ENCODE measurements at places on chromosomes 2 and 18.

- no peak for DNase-seq
These were observed 8.1 kb downstream of the TEX44 start for GRCh38 chr2:231600619-231601355.

DNA sequence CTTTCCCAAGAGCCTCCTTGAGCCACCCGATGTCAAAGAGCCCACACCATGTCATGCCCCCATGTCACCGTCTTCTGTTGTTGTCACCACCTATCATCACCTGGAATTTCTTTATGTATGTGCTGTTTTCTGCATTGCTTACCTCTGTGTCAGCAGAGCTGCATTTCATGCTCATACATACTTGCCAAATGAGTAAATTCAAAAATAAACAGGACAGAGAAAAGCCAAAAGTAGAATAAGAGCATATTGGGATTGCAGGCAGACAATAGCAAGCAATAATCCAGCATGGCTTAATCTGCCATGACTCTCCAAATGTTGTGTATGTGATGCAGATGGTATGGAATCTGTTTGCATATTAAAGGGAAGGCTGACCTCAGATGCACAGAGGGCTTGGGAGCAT is 15.3 kb upstream of the RGPD4 start:
- DNase-seq, result no peak

GRCh38 chr2:47725808-47726207 is 57.1 kb upstream of the MSH6 start:
- DNase-seq, result no peak

DNA sequence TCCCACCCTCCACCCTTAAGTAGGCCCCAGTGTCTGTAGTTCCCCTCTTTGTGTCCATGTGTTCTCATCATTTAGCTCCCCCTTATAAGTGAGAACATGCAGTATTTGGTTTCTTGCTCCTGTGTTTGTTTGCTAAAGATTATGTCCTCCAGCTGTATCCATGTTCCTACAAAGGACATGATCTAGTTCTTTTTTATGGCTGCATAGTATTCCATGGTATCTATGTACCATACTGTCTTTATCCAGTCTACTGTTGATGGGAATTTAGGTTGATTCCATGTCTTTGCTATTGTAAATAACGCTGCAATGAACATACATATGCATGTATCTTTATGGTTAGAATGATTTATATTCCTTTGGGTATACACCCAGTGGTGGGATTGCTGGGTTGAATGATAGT is 150.1 kb upstream of the PGAP1 start:
- DNase-seq, result no peak

GRCh38 chr2:230447455-230448451 is 31.8 kb downstream of the SP100 start:
- no peak for DNase-seq

- peak; percentile 81 for DNase-seq
These were observed 106.9 kb downstream of the HDAC4 start for GRCh38 chr2:239293775-239294430.

- no peak for DNase-seq
These were observed 133.3 kb downstream of the PTRHD1 start for GRCh38 chr2:24659862-24660261.

- DNase-seq, result no peak
These were observed 963 bp downstream of the INPP1 start for GRCh38 chr2:190344276-190344827.

DNA sequence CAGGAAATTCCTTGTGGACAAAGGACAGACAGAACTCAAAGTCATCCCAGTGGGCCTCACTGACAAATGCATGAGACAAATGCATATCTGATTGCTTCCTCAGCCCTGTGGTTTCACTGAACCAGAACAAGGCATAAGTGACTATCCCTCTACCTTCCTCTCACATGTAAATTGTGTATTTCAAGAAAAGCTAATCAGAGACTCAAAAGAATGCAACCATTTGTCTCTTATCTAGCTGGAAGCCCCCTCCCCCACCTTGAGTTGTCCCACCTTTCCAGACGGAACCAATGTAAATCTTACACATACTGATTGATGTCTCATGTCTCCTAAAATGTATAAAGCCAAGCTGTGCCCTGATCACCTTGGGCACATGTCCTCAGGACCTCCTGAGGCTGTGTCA is 102.0 kb upstream of the TMEM200C start:
- no peak for DNase-seq

- no peak for DNase-seq
These were observed 551.7 kb downstream of the ARHGAP15 start for GRCh38 chr2:143680885-143681405.

- DNase-seq, result no peak
These were observed 40.0 kb downstream of the MARCO start for GRCh38 chr2:118982039-118982438.

DNA sequence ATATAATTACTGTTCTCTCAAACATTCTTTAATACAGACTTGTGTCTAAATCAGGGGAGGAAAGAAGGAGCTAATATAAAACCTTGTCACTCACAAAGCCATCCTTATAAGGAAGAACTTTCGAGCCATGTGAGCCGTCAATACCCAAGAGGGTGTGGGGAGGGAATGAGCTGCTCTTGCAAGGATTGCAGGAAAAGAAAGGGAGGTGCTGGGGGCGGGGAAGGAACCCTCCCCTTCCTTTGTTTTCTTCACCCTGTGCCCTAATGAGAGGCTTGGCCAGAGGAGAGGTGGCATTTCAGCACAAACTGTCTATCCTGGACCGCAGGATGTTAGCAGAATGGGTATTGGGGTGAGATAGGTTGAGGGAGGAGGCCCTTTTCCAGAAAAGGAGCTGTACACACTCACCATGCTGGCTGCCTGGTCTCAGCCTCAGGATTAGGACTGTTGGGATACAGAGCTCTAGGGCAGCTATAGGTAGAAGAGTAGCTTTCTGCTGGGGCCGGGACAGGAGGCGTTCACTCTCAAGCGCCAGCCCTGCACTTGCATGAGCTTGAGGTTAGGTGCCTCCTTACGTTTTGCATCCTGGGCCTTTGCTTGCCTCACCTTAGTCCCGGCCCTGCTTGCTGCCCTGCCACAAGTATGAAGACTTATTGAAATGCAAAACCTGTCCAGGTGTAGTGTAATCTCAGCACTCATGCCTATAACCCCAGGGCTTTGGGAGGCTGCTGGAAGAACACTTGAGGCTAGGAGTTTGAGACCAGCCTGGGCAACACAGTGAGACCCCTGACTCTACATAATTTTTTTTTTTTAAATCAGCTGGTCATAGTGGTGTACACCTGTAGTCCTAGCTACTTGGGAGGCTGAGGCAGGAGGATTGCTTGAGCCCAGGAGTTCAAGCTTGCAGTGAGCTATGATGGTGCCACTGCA is 190.5 kb downstream of the LOXHD1 start:
- no peak for DNase-seq

GRCh38 chr2:134023854-134024253 is 230.0 kb upstream of the MGAT5 start:
- DNase-seq, result no peak

- no peak for DNase-seq
These were observed 140.5 kb downstream of the PTH2R start for GRCh38 chr2:208546860-208547650.

- peak; percentile 23 for DNase-seq
These were observed 111.7 kb upstream of the RIOK3 start for GRCh38 chr18:23341383-23341782.

DNA sequence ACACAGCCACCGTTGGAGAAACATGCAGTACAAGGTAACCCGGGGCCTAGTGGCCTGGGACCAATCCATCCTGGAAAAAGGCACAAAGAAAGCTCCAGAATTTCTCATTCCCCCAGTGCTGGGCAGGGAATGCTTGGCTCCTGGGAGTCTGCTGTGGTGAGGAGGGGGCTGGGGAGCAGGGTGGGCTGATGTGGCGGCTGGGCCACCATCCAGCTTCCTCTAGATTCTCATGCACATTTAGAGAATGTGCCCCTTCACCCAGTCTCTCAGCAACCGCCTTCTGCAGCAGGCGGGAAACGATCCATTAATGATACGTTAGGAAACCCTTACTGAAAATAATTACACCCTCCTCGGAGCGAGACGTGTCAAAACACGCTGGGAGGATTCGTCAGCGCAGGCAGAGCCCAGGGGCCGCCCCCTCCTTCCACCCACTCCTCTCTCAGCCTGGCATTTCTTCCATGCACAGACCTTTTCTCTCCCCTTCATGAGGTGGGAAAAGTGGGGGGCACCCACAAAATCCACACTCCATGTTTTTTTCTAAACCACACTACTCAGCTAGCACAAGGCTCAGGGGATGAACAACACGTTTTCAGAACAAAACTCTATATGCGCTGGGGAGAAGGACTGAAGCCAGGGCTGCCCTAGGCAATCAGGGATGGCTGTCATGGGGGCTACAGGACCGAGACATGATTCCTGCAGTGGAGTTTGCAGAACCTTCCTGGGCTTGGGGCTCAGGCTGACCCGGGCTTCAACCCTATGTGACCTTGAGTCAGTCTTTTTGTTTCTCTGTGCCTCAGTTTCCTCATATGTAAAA is 56.1 kb upstream of the SMAD7 start:
- no peak for DNase-seq

DNA sequence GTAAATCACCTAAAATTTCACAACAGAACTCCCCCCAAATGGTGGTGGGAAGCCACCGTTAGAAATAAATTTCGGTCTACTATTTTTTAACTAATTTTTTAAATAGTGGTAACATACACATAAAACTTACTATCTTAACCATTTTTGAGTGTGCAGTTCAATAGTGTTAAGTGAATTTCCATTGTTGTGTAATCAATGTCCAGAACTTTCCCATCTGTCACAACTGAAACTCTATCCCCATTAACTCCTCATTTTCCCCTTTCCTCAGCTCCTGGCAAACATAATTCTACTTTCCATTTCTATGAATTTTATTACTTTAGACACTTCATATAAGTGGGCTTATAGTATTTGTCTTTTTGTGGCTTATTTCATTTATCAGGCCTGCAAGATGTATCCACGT is 34.1 kb upstream of the HNMT start:
- no peak for DNase-seq

DNA sequence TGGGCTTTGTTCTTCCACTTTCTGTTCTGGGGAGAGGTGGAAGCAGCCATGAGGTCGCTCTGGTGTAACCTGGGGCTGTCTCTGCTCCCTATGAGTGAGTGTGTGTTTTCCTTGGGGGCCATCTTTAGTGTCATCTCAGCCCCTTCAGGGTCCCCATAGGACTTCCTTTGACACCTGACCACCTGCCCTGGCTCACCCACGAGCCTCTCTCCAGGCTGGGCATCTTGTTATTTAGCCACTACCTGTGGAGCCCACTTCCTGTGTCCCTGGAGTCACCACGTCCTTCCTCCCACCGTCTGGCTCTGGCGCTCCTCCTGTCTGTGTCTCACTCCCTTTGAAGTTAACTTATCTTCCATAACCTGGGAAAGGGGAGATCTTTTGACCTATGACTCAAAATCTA is 176.0 kb downstream of the UXS1 start:
- no peak for DNase-seq

- no peak for DNase-seq
These were observed 95.1 kb upstream of the SLC35G4 start for GRCh38 chr18:11514267-11514666.

DNA sequence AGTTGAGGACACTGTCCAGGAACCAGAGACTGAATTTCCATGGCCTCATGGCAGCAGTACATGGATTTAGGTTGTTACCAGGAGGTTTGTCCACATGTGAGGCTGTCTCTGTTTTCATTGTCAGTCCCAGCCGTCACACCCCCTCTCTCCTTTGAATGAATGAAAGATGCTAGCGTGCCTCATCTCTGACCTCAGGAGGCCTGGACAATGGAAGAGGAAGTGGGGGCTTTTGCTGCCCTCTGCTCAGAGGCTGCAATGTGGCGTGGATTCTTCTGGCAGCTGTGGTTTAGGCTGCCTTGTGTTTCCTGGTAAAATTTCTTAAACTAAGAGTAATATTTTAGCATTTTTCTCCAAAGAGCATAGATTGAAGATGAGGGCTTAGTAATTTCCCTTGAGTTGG is 47.5 kb downstream of the RAB31 start:
- no peak for DNase-seq

- DNase-seq, result no peak
These were observed 129.9 kb upstream of the CHST9 start for GRCh38 chr18:27314996-27315395.

DNA sequence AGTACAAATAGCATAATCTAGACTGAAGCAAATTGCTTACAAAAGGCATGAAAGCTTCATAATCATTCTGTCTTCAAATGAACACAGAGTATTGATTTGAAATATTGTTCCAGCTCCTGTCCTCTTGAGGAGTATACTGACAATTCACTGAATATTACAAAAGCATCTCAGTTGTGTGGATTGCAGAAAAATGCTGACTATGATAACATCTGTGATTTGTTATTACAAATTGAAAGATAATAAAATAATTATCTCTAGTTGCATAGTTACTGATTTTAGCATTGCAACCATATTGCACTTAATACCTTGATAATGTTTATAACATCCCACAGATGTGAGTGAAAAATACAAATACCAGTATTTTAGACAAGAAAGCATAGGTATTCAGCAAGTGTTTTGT is 49.2 kb upstream of the FN1 start:
- no peak for DNase-seq

DNA sequence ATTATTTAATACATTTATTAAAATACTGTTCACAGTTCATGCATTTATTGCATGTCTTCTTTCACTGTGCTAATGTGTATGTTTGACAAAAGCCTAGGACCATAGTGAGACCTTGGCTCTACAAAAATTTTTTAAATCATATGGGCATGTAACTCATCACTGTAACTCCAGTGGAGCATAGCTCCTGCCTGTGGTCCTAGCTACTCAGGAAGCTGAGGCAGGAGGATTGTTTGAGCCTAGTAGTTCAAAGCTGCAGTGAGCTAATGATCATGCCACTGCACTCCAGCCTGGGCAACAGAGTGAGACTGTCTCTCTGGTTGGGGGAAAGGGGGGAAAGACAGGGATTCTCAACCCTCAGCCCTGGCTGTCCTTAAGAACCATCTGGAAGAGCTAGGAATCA is 137.8 kb downstream of the PRKCE start:
- no peak for DNase-seq

GRCh38 chr2:241445426-241445825 is 63.0 kb downstream of the STK25 start:
- DNase-seq, result no peak

- no peak for DNase-seq
These were observed 12.6 kb downstream of the NR4A2 start for GRCh38 chr2:156319811-156320485.

DNA sequence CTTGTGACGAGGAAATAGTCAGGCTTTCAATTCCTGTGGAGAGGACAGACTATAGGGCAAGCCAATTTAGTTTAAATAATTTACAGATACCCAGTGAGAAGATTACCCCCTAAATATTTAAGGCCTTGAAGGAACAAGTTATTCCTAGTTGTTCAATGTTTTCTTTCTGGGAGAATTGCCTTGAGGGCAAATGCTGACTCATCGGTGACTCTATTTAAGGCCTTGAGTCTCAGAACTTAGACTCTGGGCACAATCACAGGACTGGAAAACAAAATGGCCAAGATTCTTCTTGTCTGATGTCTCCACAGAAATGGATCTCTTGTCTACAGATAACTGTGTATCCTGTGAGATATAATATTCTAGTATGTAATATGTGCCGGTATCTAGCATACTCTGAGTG is 467.1 kb downstream of the SUCLG1 start:
- DNase-seq, result no peak

Data from activated T-cell treated with anti-CD3 and anti-CD28 coated beads, Interleukin-2, amount 50 U/mL, for 48 hours (primary cell).